Nucleus accumbens (tissue), 56 donors: ENCODE measurements at places on chromosomes 6 and 20.

DNA sequence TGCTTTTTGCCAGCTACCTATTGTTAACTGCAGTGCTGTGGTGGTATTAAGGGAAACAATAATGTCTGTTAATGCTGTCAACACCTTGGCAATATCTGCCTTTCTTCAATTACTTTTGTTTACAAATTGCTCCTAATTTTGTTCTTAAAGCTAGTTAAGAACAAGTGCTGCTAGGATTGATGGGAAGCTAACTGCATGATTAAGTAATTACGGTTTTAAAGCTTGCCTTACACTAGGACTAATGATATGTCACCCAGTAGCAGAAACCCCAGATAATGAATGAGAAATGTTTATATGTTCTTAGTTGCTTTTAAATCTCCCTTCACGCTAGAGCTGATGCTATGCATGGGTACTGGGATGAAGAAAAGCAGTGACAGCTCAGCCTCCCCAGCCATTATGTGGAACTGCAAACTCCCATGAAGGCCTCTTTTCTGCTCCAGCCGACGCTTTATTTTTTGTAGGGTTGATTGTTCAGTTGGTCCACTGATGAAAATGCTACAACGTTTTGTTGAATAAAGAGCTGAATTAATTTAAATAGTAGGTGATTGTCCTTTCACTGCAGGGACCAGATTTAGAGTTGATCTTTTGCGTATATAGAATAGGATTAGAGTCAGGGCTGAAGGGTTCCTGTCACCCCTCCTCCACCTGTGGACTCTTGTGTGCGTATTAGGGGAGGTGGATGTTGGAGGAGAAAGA lies 610.5 kb downstream of the TFAP2B start:
- DNase-seq = no peak

GRCh38 chr6:34484899-34485298 lies 19.0 kb downstream of the PACSIN1 start:
- no peak for DNase-seq

DNA sequence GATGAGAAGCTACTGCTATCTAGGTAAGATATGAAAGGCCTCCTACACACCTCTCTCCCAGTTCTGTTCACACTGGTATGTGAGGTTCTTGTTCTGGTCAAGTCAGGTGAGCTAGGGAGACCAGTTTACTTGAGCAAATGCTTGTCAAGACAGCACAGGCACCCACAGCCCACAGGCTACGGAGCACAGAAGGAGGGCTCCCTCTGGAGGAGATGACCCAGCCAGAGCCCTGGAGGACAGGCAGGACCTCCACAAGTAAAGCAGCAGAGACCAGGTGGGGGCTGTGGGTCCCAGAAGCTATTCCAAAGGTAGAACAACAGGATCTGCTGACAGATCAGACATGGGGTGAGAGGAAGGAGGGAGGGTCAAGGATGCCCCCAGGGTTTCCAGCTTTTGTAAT lies 13.2 kb downstream of the MMP24OS start:
- DNase-seq = no peak

- no peak for DNase-seq
Observed at GRCh38 chr6:54377776-54378175, 69.5 kb downstream of the TINAG start.

DNA sequence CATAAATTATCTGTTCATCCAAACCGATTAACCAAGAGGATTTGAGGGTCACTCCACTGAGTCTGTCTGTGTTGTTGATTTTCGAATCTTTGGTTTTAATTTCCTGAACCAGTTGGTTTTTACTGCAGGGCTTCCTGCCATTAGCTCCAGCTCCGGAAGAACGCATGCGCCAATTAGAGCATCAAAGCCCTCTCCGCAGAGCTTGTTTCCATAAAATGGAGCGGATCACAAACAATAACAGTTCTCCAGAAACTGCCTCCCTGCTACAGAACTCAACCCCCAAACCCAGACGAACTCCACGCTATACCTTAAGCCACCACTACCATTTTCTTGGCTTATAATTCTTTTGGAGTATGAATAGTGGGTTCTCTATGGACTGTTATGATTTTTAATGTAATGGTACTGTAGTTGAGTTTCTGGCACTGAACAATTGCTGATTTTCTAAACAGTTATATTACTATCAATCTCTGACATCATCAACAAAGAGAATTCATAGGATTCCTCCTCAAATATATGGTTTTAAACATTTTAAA lies 13.8 kb downstream of the TFAP2A start:
- no peak for DNase-seq

GRCh38 chr20:49397525-49397924 lies 84.9 kb downstream of the KCNB1 start:
- DNase-seq = no peak

DNA sequence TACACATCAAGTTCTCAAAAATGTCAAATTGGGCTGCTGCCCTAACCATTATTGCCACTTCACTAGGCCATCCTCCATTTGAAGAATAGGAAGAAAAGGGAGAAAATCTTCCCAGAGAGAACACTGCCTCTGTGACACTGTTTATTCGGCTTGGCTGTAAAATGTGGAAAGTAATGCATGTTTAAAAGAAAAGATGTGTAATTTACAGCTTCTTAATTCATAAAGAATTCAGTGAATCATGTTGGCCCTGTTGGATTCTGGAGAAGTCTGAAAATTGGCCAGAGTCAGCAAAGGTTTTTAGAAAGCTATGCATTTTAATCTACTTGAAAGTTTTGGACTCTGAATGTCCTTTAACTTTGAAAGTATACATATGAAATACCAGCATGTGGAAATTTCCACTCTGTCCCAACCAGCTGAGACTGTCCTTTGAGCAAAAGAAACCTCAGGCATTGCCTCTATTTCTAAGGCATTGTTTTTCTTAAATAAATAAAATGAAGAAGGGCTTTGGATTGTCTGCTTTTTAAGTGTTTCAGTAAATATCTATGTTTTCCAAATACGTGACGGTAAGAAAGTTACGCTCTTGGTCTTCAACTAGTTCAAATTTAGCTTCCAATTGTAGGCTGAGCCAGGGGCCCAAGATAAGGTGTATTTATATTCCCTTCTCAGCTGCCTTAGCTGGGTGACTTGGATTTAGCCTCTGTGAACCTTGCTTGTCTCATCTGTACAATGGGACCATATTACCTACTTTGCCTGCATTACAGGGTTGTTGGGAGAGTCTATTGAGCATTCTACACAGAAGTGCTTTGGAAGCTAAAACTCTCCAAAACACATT lies 222.2 kb downstream of the UST start:
- no peak for DNase-seq

DNA sequence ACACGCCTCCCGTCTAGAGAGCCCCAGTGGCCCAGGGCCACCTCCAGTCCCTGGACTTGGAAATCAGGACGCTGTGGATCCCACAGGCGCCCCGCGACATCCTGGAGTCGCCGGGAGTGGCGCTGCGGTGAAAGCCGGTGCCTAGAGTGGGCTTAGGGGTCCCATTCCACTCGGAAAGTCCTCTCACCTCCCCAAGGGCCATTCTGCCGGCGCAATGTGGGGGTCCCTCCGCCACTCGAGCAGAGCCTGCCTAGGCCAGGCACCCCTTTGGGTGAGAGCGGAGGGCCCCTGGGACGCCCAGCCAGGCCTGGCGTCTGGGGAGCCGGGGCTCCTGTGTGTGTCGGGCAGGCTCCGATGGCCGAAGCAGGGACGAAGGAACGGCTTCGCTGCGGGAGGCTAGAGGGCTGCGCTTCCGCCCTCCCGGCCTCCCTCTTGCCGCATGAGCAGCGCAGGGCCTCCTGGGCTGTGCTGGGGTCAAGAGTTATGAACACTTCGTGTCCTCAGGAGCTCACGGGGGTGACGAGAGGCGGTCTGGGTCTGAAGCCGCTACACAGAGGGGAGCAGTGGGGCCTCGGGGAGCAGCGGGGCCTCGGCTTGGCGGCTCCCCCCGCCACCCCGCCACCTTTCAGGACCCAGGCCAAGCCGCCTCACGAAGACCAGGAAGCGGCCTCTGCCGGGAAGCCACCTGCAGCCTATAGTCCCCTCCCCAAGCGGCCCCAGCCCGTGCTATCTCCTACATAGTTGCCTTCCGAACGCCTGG lies 13.6 kb downstream of the POU3F2 start:
- DNase-seq = no peak

- DNase-seq = no peak
Observed at GRCh38 chr20:63533871-63534393, 3.2 kb downstream of the PTK6 start.

DNA sequence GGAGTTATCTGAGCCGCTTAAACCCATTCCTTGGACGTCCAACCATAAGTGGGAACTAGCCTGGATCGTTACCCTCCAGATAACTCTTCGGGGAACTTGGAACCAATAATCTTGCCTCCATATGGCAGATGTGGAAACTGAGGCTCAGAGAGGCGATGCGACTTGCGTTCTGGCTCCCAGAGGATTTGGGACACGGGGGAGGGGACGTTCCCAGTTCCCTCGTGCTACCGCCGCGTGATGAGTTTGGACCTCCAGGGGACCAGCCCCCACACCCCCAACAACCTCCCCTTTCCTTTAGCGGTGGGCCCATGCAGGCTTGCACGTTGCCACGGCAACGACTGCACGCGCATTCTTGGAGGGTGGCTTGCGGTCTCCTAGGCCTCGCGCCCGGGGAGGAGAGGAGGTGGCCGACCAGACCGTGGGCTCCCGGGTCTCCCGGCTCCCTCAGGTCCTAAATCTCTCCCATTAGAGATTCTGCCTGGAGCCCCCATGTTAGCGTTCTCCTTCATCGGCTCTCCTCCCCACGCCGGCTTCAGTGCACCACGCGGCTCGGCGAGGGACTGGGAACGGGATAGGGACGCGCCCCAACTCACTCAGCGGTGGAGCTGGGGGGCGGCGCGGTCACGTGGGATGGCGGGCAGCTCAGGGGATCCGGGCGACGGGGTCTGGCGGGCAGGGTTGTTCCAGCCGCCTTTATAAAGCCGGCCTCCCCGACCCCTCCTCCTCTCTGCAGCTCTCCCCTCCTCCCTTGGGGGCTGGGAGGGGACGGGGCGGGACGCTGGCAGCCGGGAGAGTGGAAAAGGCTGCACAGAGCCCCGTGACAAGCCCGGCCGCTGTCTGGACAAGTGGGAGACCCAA lies at the start of gene PLTP:
PLTP (minus strand) TSS at position 670 of the 858 bp plus-strand sequence. CDS start 703 bp downstream, outside the sequence.
- DNase-seq = peak; percentile 67

GRCh38 chr20:19104186-19104585 lies 108.3 kb upstream of the SLC24A3 start:
- no peak for DNase-seq

DNA sequence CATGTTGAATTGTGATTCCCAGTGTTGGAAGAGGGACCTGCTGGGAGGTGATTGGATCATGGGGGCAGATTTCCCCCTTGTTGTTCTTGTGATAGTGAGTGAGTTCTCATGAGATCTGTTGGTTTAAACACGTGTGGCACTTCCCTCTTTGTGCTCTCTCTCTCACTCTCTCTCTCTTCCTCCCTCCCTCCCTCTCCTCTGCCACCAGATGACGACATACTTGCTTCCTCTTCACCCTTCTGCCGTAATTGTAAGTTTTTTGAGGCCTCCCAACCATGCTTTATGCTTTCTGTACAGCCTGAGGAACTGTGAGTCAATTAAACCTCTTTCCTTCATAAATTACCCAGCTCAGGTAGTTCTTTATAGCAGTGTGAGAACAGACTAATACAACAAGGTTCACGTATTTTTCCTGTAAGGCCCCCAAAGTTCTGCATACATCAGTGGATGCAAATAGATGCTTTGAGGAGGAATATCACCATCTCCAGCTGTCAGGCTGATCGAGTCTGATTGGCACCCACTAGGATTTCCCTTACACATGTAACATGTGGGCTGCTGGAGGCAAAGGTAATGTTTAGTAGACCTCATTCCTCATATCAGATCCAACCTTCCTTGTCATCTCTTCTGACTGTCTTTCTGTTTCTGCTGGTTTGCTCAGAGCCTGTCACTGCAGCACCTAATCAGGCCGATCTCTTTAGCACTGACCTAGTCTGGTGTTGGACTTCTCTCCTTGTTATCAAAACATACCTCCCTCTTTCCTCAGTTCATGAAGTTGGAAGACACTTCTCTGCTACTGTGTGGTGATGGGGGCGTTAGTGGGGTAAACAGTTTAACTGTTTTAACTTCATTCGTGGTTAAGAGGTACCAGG lies 54.3 kb upstream of the BACH2 start:
- no peak for DNase-seq

- no peak for DNase-seq
Observed at GRCh38 chr6:49732781-49733180, 11.4 kb downstream of the CRISP3 start.

GRCh38 chr6:125968493-125968892 lies 11.9 kb downstream of the HINT3 start:
- DNase-seq = no peak

DNA sequence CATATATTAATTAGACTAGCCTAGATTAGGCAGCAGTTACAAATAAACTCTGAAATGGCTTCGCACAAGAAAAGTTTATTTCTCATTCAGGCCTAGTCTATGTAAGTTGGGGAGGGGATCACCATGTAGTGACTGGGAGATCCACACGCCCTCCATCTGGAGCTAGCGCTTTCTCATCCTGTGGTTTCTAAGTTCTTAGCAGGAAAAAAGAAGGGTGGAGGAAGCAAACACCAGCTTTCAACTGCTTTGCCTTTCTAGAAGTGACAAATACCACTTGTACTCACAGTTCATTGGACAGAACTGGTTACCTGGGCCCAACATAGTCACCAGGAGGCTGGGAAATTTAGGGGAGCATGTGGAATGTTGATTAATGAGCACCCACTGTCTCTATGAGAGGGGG lies 46.6 kb downstream of the NDUFAF5 start:
- no peak for DNase-seq

- no peak for DNase-seq
Observed at GRCh38 chr6:138429761-138430160, 25.7 kb downstream of the HEBP2 start.

DNA sequence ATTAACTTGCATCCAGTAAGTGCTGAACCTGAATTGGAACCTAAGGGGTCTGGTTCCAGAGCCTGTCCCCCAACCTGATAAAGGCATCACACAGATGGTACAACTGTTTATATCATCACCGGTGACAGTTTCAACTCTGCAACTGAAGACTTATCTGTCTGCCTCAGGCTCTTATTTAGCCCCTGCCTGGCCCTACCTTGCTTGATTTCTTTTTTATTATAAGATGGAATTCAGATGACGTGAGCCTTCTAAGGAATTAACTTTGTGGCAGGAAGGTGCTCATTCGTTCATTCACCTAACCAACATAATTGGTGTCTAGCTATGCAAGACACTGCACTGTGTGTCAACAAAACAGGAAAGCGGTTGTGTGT lies 175.0 kb downstream of the BCAS1 start:
- no peak for DNase-seq

- no peak for DNase-seq
Observed at GRCh38 chr6:155872961-155873360, 417.3 kb upstream of the NOX3 start.

DNA sequence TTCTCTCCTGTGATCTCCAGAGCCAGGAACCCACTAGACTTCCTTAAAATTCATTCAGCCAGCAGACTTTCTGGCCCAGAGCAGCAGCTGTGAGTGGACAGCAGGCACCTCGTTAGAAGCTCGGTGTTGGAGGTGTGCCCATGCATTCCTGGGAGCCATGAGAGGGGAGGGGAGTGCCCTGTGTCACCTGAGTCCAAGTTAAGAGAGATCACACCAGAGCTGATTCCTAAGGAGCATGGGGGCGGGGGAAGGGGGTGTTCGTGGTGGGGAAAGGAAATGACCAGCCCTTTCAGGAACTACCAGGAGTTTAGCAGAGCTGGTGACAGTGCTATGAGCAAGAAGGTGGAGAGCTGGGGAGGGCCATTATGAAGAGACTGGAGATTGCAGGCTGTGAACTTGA lies 46.9 kb downstream of the GFRA4 start:
- DNase-seq = no peak
